ENCODE measurements at places on chromosomes 13 and 19. TPM values are rescaled to one million over a fixed set of nuclear protein-coding genes. Genes with fewer than 3 reads are reported as not detected.

DNA sequence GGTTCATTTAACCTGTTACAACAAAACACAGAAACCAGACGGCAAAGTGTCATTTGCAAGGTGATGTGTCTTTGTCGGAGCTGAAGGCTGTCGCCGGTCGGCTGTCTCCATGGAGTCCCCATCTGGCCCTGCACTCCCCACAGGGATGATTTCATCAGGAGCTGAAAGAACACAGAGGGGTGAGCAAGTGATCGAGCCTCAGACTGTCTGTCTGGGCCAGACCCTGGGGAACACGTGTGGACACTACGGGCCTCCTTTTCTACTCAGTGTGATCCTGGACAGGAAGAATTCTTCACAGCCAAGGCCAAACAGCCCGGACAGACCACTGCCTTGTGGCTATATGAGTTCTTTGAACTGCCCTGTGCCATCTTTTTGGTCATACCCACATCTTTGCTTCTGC lies 85.1 kb downstream of the RNASEH2B start:
- no peak for DNase-seq

- DNase-seq, result no peak
Measured at GRCh38 chr19:41928754-41929535, 696 bp upstream of the ERFL start.

DNA sequence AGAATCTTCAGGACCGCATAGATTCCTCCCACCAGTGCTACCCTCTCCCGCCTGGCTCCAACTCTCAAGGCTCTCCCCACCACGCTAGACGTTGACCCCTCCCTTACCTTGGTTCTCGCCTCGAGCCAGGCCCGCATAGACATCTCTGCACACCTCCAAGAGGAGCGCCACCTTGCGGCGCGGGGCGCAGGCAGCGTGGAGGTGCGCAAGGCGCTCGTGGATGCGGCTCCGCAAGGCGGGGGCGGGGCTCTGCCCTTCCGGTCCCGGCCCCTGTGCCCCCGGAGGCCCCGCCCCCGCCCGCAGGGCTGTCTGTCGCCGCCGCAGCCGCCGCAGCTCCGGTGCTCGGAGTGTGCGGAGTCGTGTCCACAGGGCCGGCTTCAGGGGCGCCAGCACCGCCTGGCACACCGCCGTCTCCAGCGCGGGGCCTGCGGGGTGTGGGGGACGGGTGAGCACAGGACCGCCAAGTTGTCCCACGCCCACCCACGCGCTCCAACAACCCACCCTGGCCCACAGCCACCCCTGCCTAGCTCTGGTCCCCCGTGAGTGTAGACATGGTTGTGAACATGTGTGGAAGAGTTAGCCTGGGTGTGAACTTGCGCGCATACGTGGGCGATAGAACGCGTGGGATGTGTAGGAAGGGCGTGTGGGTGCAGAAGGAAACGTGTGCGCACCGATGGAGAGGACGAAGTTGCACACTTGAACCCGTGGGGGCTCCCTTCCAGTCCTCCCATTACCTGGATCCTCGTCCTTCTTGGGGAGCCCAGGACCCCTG lies 8.1 kb downstream of the RINL start:
- no peak for DNase-seq

DNA sequence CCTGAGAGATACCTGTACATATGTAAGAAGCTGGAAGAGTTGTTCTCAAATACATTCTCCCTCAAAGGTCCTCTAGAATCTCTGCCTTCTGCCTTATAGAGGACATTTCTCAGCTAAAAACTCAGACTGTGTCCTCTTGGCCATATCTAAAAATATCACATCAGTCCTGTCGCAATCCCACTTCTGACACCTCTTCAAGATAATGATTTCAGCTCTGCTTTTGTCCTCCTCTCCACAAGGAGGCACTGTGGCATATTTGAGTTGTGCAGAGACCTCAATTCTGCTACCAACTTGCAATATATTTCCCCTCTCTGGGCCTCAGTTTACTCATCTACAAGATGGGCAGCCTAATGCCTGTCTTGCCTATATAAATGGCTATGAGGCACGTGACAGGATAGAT lies 16.6 kb downstream of the ADAMTS10 start:
- DNase-seq, result no peak

DNA sequence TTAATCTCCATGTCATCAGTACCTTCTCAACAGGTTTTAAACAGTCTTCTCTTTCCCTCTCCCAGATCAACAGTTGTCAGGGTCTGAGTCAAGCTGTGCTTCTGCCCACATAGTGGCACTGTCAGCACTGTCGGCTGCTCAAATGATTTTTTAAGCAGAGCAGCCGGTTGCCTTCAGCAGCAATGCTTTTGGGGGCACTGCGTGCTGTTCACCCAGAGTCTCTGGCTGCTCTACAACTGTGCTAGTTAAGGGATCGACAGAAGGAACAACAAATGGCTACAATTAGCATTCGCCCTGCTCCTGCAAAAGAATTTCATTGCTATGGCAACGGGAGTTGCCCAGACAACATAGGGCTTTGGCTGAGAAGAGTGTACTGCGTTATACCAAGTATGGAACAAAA lies 412.9 kb downstream of the DIAPH3 start:
- DNase-seq, result no peak

DNA sequence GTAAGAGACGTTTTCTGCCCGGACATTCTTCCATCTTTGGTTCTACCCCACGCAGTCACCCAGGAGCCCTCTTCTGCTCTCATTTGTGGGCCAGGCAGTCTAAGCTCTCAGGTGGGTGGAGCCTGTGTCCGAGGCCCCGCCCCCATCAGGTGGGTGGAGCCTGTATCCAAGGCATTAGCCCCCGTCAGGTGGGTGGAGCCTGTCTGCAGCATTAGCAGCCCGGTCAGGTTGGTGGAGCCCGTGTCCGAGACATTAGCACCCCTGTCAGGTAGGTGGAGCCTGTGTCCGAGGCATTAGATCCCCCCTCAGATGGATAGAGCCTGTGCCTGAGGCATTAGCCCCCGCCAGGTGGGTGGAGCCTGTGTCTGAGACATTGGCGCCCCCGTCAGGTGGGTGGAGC lies 45.5 kb upstream of the C13orf46 start:
- DNase-seq, result no peak

- DNase-seq, result no peak
Measured at GRCh38 chr13:73303851-73304250, 245.0 kb downstream of the KLF5 start.

DNA sequence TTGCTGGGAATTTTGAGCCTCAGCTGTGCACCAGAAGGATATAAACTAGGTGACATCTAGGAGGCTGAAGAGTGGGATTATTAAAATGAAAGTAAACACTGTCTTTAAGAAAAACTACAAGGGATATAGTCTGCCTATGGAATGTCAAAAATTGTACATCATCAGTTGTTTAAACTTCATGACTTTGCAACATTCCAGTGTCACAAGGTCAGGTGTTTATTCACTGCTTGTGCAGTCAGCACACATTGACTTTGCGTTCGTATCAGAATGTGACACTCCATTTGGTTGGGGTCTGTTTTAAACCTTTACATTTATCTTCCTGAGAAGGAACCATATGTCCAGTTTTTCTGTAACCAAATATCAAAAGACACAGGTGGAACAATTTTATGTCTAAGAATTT lies 85.6 kb downstream of the KL start:
- DNase-seq, result no peak

DNA sequence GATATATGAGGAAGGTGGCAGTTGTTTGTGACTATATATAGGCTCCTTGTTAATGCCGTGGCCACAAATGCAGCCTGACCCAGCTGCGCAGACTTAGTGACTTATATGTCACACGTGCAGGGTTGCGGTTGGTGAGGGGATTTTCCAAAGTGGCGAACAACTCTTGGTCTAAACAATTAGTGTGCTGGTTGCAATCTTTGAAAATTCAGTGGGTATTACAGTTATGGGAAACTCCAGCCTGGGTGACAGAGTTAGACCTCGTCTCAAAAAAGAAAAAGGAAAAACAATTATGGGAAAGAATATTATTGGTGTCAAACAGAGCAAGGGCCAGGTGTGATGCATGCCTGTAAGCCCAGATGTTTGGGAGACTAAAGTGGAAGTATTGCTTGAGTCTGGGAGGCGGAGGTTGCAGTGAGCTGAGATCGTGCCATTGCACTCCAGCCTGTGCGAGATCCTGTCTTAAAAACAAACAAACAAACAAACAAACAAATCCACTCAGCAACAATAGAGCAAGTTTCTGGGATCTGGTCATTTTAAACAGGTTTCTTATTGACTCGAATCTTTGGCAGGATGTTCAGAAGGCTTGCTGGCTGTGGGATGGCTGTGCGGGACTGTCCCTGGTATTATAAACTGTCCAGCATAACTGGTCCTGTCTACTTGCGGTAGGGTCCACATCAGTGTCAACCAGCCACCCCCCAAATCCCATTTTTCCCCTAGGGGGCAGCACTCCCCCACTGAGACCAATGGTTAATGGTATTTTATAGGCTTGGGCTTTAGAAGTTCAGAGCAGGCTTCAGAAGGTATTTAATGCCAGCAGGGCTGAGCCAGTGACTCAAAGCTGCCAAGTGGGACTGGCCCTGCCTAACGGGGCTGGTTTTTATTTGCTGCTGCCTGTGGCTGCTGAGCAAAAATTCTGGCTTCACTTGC lies 15.4 kb downstream of the RELB start:
- DNase-seq, result peak; percentile 46

- no peak for DNase-seq
Measured at GRCh38 chr19:49800771-49801170, 12.3 kb downstream of the FUZ start.

- no peak for DNase-seq
Measured at GRCh38 chr19:39405958-39406655, 540 bp upstream of the ZFP36 start.

DNA sequence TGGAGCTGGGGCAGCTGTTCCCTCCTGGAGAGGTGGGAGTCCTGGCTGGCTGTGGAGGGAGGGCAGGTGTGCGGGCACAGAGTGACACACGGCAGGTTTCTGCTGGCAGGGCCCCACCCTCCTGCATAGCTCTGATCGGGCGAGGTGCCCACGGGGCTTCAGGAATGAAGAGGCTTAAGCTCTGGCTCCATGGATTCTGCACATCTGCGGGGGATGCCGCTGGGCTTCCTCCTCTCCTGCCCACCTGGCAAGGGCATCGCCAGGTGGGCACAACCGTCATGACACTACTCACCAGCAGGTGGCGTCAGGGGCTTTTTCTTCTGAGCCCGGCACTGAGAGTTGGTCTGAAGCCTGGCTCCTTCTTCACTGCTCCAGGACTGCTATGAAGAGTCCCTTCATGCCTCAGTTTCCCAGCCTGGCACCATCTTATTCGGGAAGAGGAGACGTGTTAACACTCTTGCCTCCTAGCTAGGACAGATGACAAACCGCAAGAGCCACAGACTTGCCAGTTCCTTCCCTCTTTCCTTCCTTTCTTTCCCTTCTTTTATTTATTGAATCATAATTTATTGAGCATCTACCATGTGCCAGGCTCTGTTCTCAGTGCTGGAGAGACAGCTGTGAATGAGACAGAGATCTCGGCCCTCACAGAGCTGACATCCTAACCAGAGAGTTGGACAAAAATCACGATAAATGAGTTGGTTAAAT lies 15.2 kb upstream of the PAK4 start:
- peak; percentile 55 for DNase-seq

DNA sequence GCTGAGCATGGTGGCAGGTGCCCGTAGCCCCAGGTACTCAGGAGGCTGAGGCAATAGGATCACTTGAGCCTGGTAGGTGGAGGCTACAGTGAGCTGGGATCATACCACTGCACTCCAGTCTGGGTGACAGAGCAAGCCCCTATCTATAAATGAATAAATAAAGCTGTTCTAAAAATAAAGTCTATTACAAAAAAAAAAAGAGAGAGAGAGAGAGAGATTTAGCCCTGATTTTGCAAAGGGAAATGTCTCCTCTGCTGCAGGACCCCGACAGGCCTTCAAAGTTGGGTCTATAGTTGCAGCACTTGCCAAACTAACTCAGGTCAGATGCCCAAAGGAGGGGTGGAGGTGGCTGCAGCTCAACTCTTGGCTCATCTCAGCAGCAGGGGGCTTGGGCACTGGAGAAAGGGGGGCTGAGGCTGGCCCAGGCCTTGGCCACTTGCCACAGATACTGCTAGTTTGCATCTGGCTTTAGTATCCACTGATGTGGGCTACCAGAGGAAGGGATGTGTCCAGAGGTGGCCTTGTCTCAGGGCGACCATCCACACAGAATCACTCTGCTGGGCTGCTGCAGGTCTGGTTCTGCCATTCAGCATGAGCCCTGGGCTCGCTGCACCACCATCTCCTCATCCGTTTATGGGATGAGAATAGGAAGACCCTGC lies 30.8 kb upstream of the AKT2 start:
- DNase-seq, result no peak

- DNase-seq, result no peak
Measured at GRCh38 chr13:20669162-20669561, 34.3 kb upstream of the IL17D start.

- DNase-seq, result no peak
Measured at GRCh38 chr13:110289174-110289573, 17.8 kb downstream of the COL4A1 start.

- DNase-seq, result no peak
Measured at GRCh38 chr19:38812009-38812840, 520 bp downstream of the LGALS4 start.

GRCh38 chr13:33757713-33758112 lies 60.2 kb upstream of the RFC3 start:
- DNase-seq, result no peak

- DNase-seq, result no peak
Measured at GRCh38 chr13:29081036-29081435, 260.9 kb downstream of the MTUS2 start.

DNA sequence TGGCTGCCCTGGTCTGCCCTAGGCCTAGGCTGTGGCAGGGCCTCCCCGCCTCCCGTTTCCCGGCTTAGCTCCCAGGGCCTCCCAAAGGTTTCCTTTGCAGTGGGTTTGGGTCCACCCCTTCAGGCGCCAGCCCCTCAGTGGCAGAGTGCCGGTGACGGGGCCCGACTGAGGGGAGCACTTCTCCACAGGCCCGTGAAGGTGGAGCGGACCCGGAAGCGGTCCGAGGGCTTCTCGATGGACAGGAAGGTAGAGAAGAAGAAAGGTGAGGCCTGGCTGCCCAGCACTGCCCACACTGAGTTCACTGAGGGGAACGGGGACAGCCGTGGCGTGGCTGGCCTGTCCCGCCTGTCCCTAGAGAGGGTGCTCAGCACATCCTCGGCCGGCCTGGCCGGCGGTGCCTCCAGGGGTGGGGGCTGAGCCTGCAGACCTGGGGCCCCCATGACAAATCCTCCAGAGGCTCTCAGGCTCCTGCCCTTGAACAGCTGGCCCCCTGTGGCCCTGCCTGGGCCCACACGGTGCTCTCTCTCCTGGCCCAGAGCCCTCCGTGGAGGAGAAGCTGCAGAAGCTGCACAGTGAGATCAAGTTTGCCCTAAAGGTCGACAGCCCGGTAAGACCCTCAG lies 20.4 kb downstream of the PLIN4 start:
- DNase-seq, result no peak

DNA sequence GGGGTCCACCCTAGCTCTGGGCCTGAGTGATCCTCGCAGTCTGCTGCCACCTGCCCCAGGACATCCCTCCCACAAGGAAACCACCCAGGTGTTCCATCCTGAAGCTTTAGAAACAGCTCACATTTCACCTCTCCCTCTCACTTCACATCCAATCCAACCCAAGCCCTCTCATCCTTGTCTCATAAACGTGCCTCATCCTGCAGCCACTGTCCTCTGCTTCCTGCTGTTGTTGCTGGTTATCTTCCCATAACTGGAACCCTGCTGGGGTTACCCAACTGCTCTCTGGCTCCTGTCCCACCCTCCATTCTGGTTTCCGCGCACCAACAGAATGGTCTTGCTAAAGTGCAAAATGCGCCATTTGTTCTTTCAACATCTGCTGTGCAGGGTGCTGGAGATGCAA lies 59.7 kb upstream of the MTIF3 start:
- DNase-seq, result no peak

Gene BST2
- 0.52 TPM for total RNA-seq

Gene ZNF626
- not detected for total RNA-seq

Gene POLR2E
- total RNA-seq, result 102 TPM

Gene LILRB1
- total RNA-seq, result not detected

Gene SIPA1L3
- 3.9 TPM for total RNA-seq

Gene PTGER1
- total RNA-seq, result 0.52 TPM

Gene BCAM
- 2.3 TPM for total RNA-seq

Gene NLRP4
- total RNA-seq, result not detected
